ENCODE measurements at places on chromosomes 12 and 14. TPM values are rescaled to one million over a fixed set of nuclear protein-coding genes. Genes with fewer than 3 reads are reported as not detected.

Gene P2RX7
- total RNA-seq, result 9.1 TPM

Gene DCN
- total RNA-seq, result 294 TPM

Gene ZNF268
- 10.0 TPM for total RNA-seq

Gene SYNDIG1L
- total RNA-seq, result 0.27 TPM

- H3K4me3 ChIP-seq, result no peak overlapping the region
- no peaks in the 10 kb centered on the region for H3K4me1 ChIP-seq
- H3K27me3 ChIP-seq, result no peaks in the 10 kb centered on the region
- DNase-seq, result no peak
Observed at GRCh38 chr12:56084958-56085543, 5.1 kb downstream of the ERBB3 start.

- no peak within 1 kb of the TSS for H3K4me3 ChIP-seq
- peak; percentile 3 for DNase-seq
- H3K27me3 ChIP-seq, result no peaks in the 10 kb centered on the region
Observed at GRCh38 chr12:52519826-52520662, at the start of gene KRT5. Gene KRT5 (minus strand): TSS chr12:52520394. CDS start chr12:52520296, 98 bp downstream.

DNA sequence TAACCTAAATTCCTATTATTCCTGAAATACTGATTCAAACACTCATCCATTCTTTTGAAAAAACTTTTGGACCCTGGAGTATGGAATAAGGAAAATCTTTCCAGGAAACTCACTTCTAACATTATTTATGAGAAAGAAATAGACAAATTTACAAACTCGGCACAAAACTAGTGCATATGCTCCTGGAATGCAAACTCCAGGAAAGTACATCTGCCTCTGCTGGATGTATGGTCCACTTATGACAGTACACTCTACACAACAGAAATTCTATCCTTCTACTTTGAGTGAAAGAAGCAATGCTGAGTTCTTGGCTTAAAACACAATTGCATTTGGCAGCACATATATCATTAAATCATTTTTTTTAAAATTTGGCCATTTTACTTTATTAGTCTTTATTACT, 700.5 kb upstream of the STXBP6 start:
- H3K4me3 ChIP-seq, result no peak overlapping the region
- H3K4me1 ChIP-seq, result no peaks in the 10 kb centered on the region
- no peak for DNase-seq

- no peak overlapping the region for H3K4me3 ChIP-seq
- H3K27me3 ChIP-seq, result no peaks in the 10 kb centered on the region
- DNase-seq, result no peak
Observed at GRCh38 chr12:126668538-126668937, 1598.4 kb upstream of the TMEM132C start.

GRCh38 chr12:94670898-94671297, 20.5 kb upstream of the TMCC3 start:
- H3K27ac ChIP-seq, result no peak overlapping the region
- H3K36me3 ChIP-seq, result no peaks in the 10 kb centered on the region

DNA sequence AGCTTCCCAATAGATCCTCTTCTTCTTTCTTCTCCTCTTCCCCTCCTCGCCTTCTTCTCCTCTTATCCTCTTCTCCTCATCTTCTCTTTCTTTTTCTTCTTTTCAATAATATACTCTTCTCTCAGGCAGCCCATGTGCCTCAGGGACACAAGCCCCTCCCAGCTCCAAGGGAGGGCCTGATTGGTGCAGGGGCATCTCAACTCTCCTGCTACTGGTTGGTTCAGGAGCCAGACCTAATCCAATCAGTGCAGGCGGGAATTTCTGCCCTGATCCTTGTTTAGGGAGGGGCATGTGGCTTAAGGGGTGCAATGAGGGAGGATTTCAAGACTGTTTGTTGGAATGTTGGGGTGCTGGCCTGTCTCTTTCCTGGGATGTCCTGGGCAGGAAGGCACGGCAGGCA, 9.0 kb downstream of the SERPINA12 start:
- no peaks in the 10 kb centered on the region for H3K36me3 ChIP-seq
- no peak for DNase-seq
- no peaks in the 10 kb centered on the region for H3K4me1 ChIP-seq
- no peaks in the 10 kb centered on the region for H3K27me3 ChIP-seq

All from Peyer's patch (tissue), 4 donors.